GM03348 (cell line): ENCODE measurements at places on chromosomes 3 and 15.

GRCh38 chr15:85934691-85935090 is 140.0 kb upstream of the KLHL25 start:
- no peak for DNase-seq

DNA sequence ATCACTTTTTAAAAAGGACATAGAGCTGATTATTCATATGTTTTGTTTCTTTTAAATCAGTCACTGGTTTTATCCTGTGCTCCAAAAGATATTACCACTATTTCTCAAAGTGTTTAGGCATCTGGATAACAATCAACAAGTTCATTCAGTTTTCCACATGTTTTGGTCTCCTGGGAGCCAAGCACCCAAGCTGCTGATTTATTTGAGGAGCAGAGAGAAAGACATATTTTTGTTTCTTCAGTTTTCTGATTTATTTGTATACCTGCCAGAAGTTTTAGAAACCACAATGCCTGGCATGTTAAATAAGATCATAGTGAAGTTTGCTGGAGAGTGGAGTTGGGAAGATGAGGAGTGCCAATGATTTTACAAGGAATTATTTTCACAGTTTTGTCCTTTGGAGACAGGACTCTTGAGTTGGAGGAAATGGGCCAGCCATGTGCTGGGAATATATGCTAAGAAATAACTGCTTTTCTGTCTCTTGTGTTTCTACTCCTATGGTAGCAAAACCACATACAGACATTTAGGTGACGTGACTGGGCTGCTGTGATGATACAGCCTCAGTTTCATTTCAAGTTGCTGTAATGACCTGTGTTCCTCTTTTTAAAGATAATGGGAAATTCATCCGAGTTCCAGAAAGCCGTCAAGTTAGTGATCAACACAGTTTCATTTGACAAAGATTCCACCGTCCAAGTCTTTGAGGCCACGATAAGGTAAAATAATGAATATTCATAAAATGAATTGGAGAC is 11.7 kb downstream of the EDEM1 start:
- DNase-seq: no peak

DNA sequence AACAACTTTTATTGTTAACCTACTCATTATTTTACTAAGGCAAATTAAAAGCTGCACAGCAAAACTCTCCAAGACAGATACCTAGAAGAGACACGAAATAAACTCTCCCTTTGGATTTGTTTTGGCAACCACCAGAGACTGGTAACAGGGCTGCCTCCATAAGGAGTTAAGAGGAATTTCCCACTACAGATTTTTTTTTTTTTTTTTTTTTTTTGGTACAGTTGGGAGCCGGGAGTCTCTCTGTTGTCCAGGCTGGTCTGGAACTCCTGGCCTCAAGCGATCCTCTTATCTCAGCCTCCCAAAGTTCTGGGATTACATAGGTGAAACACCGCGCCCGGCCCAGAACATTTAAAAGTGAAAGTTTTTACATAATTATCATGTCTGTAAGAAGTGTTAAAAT is 73.6 kb upstream of the VGLL4 start:
- peak; percentile 42 for DNase-seq

- DNase-seq: peak; percentile 56
Observed at GRCh38 chr15:55774113-55774970, 31.4 kb upstream of the PRTG start.

GRCh38 chr3:110995461-110996231 is 76.0 kb upstream of the NECTIN3 start:
- DNase-seq: peak; percentile 23

DNA sequence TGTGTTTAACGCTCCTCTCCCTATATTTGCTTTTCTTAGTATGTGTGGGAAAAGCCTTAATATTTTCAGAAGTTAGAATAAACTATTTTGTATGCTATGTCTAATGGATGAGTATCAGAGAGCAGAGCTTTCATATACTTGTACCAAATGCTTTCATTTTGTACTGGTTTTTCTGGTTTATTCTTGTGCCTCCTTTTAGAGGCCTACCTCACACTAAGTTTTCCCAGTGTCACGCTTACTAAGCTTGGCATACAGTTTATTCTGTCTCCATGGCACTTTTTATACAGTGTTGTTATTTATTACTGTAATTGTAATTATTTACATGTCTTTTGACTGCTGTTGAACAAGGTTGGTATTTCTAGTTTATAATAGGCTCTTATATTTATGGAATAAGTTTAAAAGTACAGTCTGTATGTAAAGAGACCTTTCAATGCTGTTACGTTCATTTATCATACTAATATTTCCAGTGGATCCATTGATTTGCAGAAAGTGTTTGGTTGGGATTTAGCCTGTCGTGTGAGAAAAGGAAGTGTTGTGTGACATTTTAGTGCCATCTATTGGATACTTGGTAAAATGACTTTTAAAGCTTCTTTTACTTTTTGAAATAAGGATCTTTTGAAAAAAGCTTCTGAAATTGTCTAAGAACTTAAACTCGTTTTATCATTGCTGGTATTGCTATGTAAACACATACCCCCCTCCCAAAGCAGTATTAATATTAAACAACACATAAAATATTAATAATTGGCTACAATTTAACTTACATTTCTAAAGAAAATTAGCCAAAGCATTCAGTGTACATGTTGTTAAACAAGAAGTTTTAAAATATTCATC is 5.2 kb upstream of the EBLN2 start:
- DNase-seq: peak; percentile 47

GRCh38 chr15:89569090-89569745 is 6.1 kb upstream of the TICRR start:
- no peak for DNase-seq

- DNase-seq: peak; percentile 36
Observed at GRCh38 chr15:42491539-42492225, 741 bp upstream of the ZNF106 start.

- DNase-seq: no peak
Observed at GRCh38 chr3:52879581-52879980, 17.8 kb downstream of the STIMATE start.

- peak; percentile 65 for DNase-seq
Observed at GRCh38 chr3:170585937-170586310, at the start of gene SLC7A14. Gene SLC7A14, minus strand, starts transcription at chr3:170586075. Its CDS starts 59,139 bp downstream, at chr3:170526936.

DNA sequence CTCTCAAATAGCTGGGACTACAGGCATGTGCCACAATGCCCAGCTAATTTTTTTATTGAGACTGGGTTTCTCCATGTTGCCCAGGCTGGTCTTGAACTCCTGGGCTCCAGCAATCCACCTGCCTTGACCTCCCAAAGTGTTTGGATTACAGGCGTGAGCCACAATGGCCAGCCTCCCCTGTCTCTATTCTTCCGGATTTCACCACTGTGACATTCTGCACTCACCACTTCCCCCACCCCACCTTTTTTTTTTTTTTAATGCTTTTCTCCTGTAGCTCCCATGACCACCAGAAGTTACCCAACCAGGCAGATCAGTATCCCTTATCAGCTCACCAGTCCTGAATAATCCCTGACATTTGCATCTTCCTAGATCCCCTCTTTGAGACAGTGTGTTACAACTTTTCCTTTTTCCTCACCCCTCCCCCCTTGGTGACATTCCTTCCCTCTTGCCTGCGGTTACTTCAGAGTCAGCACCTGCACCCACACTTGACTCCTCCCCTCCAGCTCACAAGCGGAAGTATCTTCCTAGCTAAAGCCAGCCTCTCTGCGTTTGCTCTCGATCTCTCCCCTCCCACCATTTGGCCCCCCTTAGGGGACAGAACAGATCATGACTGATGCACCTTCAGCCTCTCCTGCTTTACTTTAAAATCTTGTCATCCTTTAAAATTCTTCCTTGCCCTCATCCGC is 13.5 kb upstream of the ZNF592 start:
- DNase-seq: no peak

DNA sequence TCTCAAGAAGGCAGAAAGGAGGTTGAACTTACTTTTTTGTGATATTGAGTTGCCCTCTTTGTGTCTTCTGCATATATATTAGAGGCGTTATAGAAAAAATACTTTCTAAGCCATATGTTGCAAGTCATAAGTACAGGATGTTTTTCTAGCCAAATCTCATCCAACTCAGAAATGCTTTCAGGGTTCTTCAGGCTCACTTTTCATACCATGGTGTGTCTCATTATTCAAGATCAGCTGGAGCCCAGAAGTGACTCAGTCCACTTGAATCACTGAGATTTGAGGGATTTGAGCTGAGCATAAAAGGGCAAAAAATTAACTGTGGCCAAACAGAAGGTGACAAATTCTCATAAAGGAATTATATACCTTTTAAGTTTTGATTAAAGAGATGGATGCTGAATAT is 157.3 kb downstream of the WNT5A start:
- DNase-seq: peak; percentile 67

GRCh38 chr15:97457203-97457847 is 503.2 kb upstream of the ARRDC4 start:
- no peak for DNase-seq

GRCh38 chr3:70298385-70298784 is 14.1 kb downstream of the MDFIC2 start:
- DNase-seq: no peak

DNA sequence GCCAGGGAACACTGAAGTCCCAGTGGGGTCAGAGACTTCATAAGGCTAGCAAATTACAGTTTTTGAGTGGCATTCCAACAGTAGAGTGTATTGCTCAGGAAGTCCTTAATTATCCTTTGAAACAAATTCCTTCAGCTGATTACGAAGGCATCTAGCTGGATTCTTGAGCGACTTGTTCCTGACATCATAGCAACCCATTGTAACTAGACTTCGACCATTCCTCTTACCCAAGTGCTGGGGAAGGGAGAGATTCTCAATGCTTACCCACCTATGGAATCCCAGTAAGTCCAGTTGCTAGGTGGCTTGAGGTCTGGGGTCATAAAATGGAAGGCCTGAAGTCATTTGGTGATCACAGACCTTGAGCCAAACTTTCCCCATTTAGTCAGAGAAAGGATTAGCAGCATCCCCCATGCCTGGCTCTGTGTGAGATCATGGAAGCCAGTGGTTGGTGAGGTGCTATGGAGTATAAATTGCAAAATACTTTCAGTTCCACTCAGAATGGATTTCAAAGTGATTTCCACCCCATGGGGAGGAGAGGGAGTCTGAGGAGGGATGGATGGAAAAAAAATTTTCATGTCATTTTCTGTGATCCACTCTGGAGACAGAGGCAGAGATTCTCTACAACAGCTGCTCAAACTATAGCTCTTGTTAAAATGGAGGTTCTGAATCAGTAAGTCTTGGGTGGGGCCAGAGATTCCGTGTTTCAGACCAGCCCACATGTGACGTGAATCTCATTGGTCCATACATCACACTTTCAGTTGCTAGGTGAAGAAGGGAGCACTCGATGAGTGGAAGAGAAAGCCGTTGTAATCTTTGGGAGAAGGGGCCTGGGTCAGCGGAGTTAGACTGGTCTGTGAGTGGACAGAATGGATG is 45.7 kb downstream of the CD86 start:
- DNase-seq: no peak

- DNase-seq: no peak
Observed at GRCh38 chr15:42070279-42070975, 23.9 kb downstream of the PLA2G4D start.

DNA sequence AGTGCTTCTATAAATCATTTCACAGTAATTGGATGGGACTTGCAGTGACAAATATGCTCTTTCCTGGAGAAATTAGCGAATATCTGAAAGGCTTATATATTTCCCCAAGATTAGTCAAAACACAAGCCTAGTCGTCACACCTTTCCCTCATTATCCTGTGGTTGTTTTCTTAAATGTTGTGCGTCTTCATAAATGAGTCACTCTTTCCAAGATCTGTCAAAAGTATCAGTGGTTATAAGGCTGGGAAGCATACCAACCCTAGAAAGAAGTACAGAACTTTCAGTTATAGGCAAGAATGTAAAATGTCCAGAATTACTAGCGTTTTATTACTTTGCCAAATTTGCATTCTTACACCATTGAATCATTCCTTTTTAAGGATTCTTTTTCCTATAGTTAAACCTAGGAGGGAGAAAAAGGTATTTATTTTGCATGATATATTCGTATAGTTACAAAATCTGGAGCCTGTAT is 33.6 kb downstream of the TMEM212 start:
- DNase-seq: peak; percentile 66

- no peak for DNase-seq
Observed at GRCh38 chr3:141881702-141882101, 5.3 kb downstream of the ATP1B3 start.

GRCh38 chr3:45965253-45965652 is 22.0 kb downstream of the CXCR6 start:
- no peak for DNase-seq

GRCh38 chr3:71987089-71987735 is 202.3 kb upstream of the PROK2 start:
- no peak for DNase-seq

- DNase-seq: no peak
Observed at GRCh38 chr3:155158346-155159037, 78.4 kb downstream of the MME start.

DNA sequence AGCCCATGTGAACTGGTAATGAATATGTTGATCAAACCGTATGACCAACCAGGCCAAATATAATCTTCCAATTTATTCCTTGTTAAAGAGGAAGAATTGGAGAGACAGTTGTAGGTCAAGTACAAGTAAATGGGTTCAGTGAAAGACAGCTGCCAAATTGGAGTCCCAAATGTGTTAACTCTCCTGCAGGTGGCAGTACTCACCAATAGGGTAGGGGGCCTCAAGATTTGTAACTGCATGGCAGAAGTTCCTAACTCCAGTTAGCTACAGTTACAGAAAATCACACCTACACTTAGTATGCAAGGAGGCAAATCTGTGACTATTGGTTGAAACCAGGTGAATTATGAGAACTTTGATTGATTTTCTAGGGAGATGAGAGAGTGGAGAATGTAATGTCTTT is 278.0 kb downstream of the ZBBX start:
- DNase-seq: no peak

DNA sequence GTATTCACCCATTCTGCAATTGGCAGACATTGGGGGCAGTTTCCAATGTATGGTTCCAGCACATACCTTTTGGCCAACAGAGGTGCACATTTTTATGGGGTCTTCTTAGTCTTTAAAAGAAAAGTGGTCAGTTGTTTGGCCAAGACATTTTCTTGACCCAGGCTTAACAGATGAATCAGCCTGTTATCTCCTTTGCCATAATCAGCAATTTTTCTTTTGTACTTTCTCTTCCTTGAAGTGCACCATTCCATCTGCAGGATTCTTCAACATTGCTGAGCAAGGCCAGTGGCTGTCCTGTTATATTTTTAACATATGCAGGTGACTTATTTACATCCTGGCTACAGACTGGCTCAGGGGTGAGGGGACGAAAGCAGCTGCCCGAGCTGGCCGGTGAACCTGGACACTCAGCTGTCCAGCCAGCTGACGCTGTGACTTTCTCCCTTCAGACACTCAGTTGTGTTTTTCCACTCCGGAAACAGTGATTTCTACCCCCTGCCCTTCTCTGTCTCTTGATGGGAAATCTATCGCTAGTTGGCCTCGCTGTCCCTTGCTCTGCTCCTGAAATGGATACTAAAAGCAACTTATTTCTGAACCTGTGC is 96.5 kb upstream of the TNFAIP8L3 start:
- DNase-seq: no peak

GRCh38 chr15:63295341-63295740 is 17.9 kb downstream of the APH1B start:
- no peak for DNase-seq

- peak; percentile 34 for DNase-seq
Observed at GRCh38 chr3:108486941-108487340, 23.5 kb downstream of the MYH15 start.
